ENCODE measurements at places on chromosomes 12 and 14.

GRCh38 chr14:51368721-51369163, 128.7 kb downstream of the TMX1 start:
- peak; percentile 88 for DNase-seq

- DNase-seq: no peak
Measured at GRCh38 chr14:97021571-97022168, 224.5 kb downstream of the VRK1 start.

DNA sequence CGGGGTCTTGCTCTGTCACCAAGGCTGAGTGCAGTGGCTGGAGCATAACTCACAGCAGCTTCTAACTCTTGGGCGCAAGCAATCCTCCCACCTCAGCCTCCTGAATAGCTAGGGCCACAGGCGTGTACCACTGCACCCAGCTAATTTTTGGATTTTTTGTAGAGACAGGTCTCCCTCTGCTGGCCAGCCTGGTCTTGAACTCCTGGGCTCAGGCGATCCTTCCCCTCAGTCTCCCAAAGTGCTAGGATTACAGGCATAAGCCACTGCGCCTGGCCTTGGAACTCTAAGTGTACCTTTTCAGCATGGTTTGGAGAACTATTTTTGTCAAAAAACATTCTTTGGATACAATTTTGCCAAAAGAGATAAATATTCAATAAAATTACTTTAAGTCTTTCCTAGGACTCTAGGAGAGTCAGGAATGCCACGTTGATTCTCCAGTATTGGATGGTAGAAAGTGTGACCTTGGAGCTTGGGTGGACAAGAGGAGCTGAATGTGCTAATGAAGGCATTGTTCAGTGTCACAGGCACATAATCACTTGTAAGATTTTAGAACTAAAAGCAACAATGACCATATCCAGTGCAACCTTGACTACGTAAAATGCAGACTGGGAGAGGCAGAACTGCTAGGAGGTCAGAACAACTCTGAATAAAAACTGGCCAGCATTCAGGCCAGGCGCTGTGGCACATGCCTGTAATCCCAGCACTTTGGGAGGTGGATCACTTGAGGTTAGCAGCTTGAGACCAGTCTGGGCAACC, 2.8 kb downstream of the SRSF9 start:
- no peak for DNase-seq

GRCh38 chr12:115923851-115924250, 353.6 kb downstream of the MED13L start:
- no peak for DNase-seq

DNA sequence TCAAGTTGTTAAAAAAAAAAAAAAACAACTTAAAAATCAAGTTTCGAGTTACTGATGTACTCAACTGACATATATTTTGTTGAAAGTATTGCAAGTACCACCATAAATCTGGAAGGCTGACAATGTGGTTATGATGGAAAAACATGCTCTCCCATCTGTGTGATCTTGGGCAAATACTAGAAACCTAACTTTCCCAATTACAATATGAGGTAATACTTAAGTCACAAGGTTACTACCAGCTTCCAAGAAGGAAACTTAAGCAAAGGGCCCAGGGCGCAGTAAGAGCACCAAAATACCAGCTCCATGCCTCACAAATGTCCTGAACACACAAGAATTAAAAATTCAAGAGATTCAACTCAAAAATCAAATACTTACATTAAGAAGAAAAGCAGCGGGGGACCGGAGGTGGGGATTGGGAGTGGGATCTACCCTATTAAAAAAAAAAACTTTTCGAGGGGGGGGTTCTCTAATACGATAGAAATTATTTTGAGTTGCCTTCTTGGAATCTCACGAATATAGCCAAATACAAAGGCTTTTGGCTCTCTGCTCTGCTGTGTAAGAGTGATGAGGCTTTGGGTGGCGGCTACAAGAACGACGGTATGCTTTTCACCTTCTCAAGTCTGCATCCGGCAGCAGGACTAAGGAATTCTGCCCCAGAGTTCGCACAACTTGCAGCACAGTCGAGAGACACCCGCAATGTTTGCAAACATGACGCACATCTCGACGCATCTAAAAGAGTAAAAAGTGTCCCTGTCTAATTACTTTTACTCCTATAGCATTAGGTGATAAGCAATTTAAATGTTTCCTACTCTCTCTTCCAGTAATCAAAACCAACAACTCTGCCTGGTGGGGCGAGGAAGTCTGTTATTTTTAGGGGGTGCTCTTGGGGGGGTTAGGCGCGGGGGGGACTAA, 1.1 kb downstream of the SAV1 start:
- no peak for DNase-seq

GRCh38 chr14:86935241-86935885, 1057.6 kb downstream of the GALC start:
- peak; percentile 33 for DNase-seq

DNA sequence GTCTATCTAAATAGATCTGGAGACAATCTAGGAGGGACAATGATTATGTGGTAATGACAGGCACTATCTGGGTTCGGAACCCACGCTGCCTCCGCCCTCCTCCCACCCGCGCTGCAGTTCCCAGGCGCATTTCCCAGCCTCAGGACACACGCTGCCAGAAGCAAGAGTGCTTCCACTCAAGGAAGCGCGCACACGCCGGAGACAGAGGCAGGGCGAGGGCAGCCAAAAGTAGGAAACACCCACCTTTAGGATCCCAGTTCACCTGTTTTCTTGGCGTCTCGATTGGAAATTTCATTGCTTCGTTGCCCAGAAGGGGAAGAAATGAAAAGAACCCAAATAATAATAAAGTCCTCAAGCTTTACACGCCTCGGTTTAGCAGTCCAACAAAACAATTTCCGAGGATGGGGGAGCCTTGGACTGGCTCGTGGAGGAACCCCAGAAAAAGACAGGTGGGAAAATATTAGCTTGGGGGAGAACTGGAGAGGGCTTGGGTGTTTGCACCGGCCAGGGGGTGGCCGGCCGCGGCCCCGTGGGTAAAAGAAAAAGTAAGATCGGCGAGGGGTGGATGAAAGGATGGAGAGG, 474 bp downstream of the KCNK10 start:
- DNase-seq: no peak

- no peak for DNase-seq
Measured at GRCh38 chr12:129746318-129746717, 157.5 kb downstream of the TMEM132D start.

DNA sequence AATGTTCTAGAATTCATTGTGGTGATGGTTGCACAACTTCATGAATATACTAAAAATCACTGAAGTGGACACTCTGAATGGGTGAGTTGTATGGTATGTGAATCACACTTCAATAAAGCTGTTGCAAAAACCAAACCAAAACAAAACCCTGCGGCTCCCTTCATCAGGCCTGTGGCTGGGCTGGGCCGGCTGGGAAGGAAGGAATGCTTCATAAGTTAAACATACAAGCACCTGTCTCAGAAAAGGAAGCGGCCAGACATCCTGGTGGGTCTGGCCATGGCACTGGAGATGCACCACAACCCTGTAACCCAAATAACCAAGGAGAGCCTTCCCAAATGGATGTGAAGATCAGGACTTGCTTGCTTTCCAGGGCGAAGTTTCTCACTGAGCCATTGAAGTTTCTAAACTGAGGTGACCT, 34.9 kb downstream of the TTC7B start:
- DNase-seq: no peak

DNA sequence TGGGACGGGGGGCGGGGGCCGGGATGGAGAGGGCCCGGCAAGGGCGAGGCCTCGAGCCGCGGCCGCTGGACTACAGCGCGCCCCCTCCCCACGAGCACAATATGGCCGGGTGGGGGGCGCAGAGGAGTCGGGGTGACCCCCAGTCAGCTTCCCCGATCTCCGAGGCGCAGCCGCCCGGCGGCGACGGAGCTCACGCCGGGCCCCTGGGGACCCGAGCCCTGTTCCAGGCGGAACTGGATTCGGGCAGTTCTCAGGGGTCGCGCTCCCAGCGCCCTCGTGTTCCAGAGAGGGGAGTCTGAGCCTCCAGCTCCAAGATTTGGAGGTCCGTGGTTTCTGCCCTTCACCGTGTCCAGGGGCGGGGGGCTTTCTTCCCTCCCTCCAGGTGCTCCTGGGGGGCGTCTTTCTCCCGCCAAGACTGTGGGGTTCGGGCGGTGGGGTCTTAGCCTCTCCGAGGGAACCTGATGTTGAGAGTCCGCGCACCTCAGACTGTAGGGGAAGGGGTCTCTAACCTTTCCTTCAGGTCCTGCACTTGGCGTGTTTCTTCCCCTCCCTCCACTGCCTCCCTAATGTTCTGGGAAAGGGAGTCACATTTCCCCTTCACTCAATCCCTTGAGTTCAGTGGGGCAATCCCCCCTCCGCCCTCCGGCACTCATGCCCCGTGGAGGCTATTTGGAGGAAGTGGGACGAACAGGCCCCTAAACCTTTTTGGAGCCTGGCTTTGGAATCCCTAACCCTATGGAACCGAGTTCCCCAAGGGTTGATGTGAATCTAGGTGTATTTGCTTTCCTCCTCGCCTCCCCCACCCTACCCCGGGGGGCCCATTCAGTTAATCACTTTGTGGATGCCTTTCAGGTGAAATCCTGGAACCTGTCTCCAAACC, 584 bp downstream of the ACVR1B start:
- no peak for DNase-seq

DNA sequence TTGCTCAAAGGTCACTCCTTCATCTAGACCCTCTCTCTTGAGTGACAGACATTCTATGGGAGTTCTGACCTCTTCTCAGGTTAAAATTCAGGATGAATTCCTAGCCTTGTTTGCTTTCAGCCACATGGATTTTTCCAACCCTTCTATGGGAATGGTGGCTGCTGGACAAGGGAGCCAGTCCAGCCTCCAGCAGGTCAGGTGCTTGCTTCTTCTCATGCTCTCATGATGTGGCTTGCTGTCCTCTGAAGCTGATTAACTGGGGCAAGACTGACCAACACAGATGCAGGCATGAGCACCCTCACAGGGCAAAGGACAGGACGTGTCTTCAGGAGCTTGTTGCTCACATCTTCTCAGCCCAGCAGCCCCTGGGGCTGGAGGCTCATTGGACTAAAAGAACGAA, 97.2 kb upstream of the SLC35F4 start:
- no peak for DNase-seq
